Foreskin fibroblast (primary cell): ENCODE measurements at places on chromosomes 1 and 21.

GRCh38 chr1:216888731-216889130, 165.5 kb upstream of the ESRRG start:
- no peak for DNase-seq

- no peak for DNase-seq
Measured at GRCh38 chr1:179995576-179995975, 41.0 kb downstream of the CEP350 start.

- no peak for DNase-seq
Measured at GRCh38 chr1:161037661-161038522, 872 bp downstream of the TSTD1 start.

- DNase-seq: no peak
Measured at GRCh38 chr1:203270448-203270847, 34.9 kb upstream of the BTG2 start.
